ENCODE measurements at places on chromosomes 5 and 9. TPM values are rescaled to one million over a fixed set of nuclear protein-coding genes. Genes with fewer than 3 reads are reported as not detected.

DDX4 gene
- 0.03 TPM for polyA plus RNA-seq

MLANA gene
- polyA plus RNA-seq = not detected

LECT2 gene
- polyA plus RNA-seq = not detected

TGFBI gene
- 100 TPM for polyA plus RNA-seq

PCA3 gene
- 0.05 TPM for polyA plus RNA-seq

GABRA1 gene
- not detected for polyA plus RNA-seq

MYMK gene
- not detected for polyA plus RNA-seq

IFNA21 gene
- not detected for polyA plus RNA-seq

PCDHB14 gene
- polyA plus RNA-seq = 0.67 TPM

TPPP gene
- polyA plus RNA-seq = 5.2 TPM

PPP3R2 gene
- not detected for polyA plus RNA-seq

CATSPER3 gene
- polyA plus RNA-seq = 0.38 TPM

PCDHGB3 gene
- 0.18 TPM for polyA plus RNA-seq

SMIM33 gene
- polyA plus RNA-seq = not detected

ZMAT2 gene
- 52.1 TPM for polyA plus RNA-seq

MARCOL gene
- polyA plus RNA-seq = not detected

DBH gene
- 0.08 TPM for polyA plus RNA-seq

DRD1 gene
- 0.23 TPM for polyA plus RNA-seq

SLC1A1 gene
- polyA plus RNA-seq = 5.1 TPM

ZNF367 gene
- polyA plus RNA-seq = 1.1 TPM

EGFLAM gene
- 0.41 TPM for polyA plus RNA-seq

CARTPT gene
- polyA plus RNA-seq = not detected

ADCY2 gene
- 0.10 TPM for polyA plus RNA-seq

CDO1 gene
- 2.9 TPM for polyA plus RNA-seq

BRD8 gene
- 28.6 TPM for polyA plus RNA-seq

PROB1 gene
- 0.98 TPM for polyA plus RNA-seq

RRAGA gene
- 90.7 TPM for polyA plus RNA-seq

CAVIN4 gene
- polyA plus RNA-seq = 0.22 TPM

HSDL2 gene
- polyA plus RNA-seq = 38.2 TPM

YTHDC2 gene
- polyA plus RNA-seq = 9.4 TPM

MAMDC4 gene
- 7.0 TPM for polyA plus RNA-seq

TMEM171 gene
- polyA plus RNA-seq = 0.54 TPM

GIN1 gene
- 3.1 TPM for polyA plus RNA-seq

ZNF658 gene
- polyA plus RNA-seq = 1.3 TPM

CCDC69 gene
- polyA plus RNA-seq = 73.6 TPM

TLX3 gene
- polyA plus RNA-seq = not detected

FABP6 gene
- polyA plus RNA-seq = 6.6 TPM

ZNF883 gene
- 0.26 TPM for polyA plus RNA-seq

KIAA0825 gene
- polyA plus RNA-seq = 0.79 TPM

CLIC3 gene
- polyA plus RNA-seq = 90.2 TPM

CYLC2 gene
- polyA plus RNA-seq = not detected

SLC25A46 gene
- polyA plus RNA-seq = 14.6 TPM

UGT3A2 gene
- polyA plus RNA-seq = 0.05 TPM

GRXCR2 gene
- not detected for polyA plus RNA-seq

FBXL7 gene
- 3.6 TPM for polyA plus RNA-seq

CCNI2 gene
- 0.55 TPM for polyA plus RNA-seq

PCDHGA1 gene
- polyA plus RNA-seq = 0.16 TPM

FBP2 gene
- polyA plus RNA-seq = not detected

BHMT2 gene
- polyA plus RNA-seq = 1.0 TPM
